IPS DF 6.9 (cell line): ENCODE measurements at places on chromosomes 3 and 15.

- no peak for DNase-seq
Observed at GRCh38 chr15:99931703-99932603, 198.7 kb upstream of the LYSMD4 start.

GRCh38 chr15:68735610-68736009, 85.1 kb downstream of the ANP32A start:
- no peak for DNase-seq

DNA sequence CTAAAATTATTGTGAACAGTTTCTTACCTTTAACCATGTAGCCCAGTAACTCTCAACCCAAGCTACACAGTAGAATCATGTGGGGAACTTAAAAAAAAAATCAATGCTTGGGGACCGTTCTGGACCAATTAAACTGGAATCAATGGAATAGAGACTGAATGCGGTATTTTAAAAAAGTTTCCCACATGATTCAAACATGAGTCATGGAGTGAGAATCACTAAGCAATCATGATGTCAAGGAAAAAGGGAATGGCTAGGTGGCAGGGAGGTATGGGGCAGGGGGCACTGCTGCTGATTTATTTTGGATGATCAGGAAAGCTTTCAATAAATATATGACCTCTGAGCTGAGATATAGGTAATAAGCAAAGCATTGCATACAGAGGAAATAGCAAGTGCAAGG, 250.5 kb upstream of the RORA start:
- DNase-seq = no peak

GRCh38 chr3:108093616-108094015, 2.8 kb upstream of the CD47 start:
- DNase-seq = no peak
